ENCODE measurements at places on chromosomes 7 and 10.
A peak's percentile ranks its signal among the peaks of the same experiment; 100 is the strongest.

- DNase-seq, result no peak
Observed at GRCh38 chr7:7426676-7427075, 109.0 kb downstream of the COL28A1 start.

- DNase-seq, result peak; percentile 3
Observed at GRCh38 chr10:29229258-29229705, 59.6 kb upstream of the LYZL1 start.

GRCh38 chr10:45419676-45420025, 45.6 kb downstream of the ALOX5 start:
- no peak for DNase-seq

GRCh38 chr10:67088036-67088435, 162.2 kb downstream of the LRRTM3 start:
- no peak for DNase-seq

GRCh38 chr10:121036431-121036830, 185.3 kb downstream of the WDR11 start:
- peak; percentile 11 for DNase-seq

- DNase-seq, result peak; percentile 84
Observed at GRCh38 chr10:6995341-6995740, 415.3 kb upstream of the PRKCQ start.

GRCh38 chr7:22117222-22117621, 171.5 kb upstream of the CDCA7L start:
- DNase-seq, result no peak

DNA sequence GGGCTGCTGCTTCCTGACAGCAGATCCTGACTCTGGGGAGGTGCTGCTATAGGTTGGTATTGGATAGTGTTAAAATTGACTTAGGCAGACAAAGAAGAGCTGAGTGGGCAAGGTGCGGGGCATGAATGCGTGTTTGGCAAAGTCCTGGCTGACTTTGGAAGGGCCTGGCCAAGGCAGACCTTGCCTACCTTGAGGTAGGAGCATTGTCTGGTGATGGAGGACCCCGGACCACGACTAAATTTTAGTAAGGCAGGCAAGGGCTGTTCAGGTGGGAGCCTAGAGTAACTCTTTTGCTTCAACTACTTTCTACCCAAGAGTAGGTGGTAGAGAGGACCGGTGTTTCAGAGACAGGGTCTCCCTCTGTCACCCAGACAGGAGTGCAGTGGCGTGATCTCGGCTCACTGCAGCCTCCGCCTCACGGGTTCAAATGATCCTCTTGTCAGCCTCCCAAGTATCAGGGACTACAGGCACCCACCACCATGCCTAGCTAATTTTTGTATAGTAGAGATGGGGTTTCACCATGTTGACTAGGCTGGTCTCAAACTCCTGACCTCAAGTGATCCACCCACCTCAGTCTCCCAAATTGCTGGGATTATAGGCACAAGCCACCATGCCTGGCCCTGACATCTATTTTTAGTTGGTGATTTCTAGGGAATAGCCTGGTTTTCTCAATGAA, 12.2 kb upstream of the LAT2 start:
- no peak for DNase-seq

DNA sequence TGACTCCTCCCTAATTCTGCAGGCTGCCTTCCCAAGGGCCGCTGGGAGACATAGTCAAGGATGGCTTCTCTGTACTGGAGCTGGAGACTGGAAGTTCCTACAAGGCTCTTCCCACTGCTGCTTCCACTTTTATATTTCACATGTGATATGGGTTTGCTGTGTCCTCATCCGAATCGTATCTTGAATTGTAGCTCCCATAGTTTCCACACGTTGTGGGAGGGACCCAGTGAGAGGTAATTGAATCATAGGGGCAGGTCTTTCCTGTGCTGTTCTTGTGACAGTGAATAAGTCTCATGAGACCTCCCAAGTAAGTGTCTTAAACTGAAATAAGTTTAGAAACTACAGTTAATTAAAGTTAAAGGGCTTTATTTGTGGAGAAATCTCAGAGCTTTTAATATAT, 47.0 kb upstream of the BICC1 start:
- DNase-seq, result no peak

GRCh38 chr7:51949726-51950644, 633.4 kb upstream of the COBL start:
- no peak for DNase-seq

GRCh38 chr10:112507046-112507445, 60.0 kb downstream of the VTI1A start:
- no peak for DNase-seq

DNA sequence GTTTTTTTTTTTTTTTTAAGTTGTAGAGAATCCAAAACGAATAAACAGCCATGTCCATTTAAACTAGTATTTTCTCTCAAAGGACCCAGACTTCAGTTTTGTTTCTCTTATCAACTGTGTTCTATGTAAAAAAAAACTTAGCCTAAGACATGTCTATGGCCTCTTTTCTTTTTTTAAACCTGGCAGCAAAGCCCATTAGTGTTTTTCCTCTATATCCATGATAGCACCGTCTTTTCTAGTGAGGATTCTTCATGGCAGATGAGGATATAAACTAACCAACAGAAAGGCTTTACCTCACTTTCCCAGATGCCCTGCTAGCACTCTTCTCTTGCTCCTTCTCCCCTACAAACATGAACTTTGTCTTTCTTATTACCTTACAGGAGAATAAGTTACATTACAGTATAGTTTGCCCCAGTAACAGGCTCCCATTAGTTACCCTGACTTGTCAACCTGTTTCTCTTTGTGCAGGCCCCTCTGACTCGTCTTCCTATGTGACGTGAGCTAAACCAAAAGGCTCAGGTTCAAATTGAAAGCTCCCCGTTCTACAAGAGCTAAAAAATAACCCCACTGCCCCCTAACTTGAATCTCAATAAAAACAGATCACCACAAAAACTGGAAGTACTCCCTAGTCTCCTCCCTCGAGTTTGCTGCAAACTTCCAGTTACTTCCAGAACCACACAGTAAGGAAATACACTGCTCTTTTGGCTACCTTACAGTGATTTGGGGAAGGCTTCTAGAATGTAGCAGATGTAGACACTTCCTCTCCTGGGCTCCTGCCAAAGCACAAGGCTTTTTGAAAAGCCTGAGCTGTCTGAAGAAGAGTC, 20.1 kb downstream of the P4HA1 start:
- DNase-seq, result peak; percentile 89

- DNase-seq, result no peak
Observed at GRCh38 chr10:97058521-97058920, 127.2 kb downstream of the SLIT1 start.

- no peak for DNase-seq
Observed at GRCh38 chr10:18418541-18419215, 232.7 kb downstream of the NSUN6 start.

DNA sequence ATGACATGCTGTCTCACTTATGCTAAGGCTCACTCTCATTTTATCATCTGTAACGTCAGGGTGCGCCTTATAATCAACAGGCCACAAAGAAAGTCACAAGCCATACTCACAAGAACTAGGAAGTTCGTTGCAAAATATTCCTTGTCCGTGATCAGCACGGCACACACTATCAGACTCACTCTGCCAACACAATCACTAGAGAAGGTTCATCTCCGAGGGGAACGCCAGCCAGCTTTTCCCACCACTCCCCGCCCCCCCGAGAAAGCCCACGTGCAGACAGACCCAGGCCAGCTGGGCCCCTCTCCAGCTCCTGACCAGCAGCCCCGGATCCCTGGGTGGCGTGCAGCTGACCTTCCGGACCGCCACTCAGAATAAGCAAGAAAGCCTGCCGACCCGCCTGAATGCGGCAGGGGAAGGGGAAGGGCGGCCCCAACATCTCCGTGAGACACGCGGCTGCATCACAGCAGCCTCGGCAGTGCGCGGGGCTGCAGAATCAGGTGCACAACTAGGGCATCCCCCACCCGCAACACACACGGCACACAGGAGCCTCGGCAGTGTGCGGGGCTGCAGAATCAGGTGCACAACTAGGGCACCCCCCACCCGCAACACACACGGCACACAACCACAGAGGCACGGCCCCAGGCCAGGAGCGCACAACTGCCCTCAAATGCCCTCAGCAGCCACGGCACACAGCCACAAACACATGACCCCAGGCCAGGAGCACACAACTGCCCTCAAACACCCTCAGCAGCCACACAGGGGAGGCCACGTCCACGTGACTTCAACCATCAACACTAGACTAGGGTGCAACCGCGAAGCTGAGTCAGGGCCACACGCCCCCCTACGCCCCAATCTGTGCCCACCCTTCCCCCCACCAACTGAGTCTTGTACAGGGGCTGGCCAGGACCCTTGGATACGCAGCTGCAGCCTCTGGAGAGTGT, 2.5 kb upstream of the GPR146 start:
- DNase-seq, result no peak

DNA sequence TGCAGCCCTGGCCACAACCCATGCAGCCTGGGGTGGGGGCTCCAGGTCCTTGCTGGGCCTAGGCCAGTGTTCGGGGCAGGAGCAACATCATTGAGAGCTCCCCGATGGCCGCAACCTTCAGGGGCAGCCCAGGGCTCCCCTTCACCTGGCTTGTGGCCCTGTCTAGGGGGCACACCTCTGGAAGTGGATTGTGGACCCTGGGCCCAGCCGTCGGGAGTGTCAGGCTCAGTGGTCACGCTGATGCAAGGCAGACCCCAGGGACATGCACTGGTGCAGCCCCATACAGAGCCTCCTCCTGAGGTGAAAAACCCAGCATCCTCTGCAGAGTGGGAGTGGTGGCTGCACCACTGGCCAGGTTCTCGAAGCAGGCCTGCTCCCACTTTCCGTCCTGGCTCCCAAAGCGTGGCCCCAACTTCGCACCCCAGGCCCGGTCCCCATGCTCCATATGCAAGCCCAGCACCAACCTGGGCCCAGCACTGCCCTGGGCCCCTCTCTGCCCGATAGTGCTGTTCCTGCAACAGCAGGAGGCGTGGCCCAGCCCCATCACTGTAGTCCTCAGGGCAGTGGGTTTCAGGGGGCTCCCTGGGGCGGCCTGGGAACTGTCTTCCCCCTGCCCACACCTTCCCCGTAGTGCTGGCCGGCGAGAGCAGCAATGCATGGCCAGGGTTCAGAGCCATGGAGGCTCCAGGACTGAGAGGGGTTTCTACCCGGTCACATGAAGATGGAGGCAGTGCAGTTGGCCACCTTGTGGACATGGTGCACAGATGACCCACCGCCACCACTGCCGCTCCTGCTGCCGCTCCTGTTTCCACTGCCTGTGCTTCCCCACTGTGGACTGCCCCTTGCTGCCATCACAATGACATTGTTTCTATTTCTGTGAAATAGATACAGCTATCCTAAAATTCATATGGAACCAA, 303.9 kb upstream of the NRG3 start:
- DNase-seq, result no peak

Data from fibroblast of upper back skin (primary cell).